T1000 (cell line): ENCODE measurements at places on chromosomes 1 and 21.

- DNase-seq, result no peak
These were observed 4.2 kb downstream of the PGLYRP3 start for GRCh38 chr1:153308540-153308939.

- DNase-seq, result no peak
These were observed 61.7 kb upstream of the TNFSF4 start for GRCh38 chr1:173268786-173269277.

GRCh38 chr1:20873311-20873710 is 86.2 kb upstream of the HP1BP3 start:
- DNase-seq, result no peak

GRCh38 chr1:227317011-227317451 is 1.3 kb downstream of the CDC42BPA start:
- DNase-seq, result no peak

DNA sequence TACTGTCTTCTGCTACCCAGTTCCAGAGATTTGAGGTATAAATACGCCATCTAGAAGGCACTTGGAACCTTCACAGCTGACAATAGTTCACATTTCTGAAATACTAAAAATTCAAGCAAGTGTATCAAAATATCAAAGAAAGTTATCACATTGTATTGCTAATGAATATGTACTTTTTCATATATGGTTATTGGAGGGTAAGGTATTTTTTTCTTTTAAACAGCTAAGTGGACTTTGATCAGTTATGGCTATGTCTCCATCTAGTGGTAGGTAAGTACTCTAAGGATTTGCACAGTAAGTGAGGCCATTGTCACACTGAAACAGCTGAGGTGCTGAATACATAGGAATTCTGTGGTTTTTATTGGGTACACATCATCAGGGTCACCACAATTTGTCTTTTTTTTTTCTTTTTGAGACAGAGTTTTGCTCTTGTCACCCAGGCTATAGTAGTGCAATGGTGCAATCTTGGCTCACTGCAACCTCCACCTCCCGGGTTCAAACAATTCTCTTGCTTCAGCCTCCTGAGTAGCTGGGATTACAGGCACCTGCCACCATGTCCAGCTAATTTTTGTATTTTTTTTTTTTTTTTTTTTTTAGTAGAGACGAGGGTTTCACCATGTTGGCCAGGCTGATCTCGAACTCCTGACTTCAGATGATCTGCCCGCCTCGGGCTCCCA is 49.1 kb upstream of the CR2 start:
- DNase-seq, result no peak

- no peak for DNase-seq
These were observed 119.9 kb upstream of the LHX8 start for GRCh38 chr1:75014250-75014649.

DNA sequence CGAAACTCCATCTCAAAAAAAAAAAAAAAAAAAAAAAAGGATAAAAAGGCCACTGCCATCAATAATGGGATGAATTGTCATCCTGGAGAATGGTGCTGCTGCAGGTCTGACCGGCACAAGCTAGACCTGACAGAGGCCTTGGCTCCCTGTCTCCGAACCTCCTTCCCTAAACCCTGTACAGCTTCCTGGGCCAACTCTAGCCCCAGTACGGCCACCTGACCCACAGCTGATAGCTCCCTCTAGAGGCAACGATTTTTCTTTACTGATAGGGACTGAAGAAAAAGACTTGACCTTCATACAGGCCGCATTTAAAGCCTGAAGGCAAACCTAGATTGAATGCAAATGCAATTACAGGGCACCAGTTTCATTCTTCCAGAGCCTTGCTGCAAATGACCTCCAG is 30.7 kb downstream of the NOL9 start:
- DNase-seq, result no peak

DNA sequence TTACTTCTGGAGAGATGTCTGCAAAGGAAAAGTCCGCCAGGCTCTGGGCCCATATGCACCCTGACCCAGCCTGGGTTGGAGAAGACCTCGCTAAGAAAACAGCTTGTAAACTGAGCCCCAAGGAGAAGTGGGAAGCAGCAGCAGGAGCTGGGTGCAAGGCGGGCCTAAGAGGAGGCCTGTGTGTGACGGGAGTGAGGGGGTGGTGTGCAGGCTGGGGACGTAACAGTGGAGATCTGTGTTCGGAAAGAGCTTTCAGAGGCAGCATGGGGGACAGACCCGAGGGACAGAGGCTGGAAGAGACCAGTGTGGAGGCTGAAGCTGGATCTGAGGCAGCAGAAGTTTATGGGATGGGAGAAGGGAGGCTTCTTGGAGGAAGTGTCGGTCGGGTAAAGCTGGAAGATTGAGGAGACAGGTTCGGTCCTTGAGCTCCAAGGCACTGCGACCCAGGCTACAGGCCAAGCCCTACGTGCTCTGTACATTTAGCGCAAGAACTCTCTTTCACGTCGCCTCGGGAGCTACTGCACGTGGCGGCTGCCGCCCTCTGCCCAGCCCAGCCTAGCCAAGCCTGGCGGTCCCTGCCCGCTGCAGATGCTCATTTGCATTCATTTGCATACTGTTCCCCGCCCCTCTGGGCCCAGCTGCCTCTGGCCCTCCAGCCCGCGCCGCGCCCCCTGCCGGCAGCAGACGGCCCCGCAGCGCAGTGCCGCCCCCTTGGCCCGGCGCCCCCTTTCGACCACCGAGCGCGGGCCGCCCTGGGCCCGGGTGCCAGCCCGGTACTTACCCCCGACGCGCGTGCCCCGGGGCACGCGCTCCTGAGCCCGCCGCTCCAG is 6.3 kb downstream of the HPCA start:
- DNase-seq, result no peak

- no peak for DNase-seq
These were observed 63.0 kb downstream of the RHBG start for GRCh38 chr1:156431769-156432668.

GRCh38 chr1:66346057-66346795 is 187.7 kb upstream of the SGIP1 start:
- no peak for DNase-seq

GRCh38 chr1:154115180-154115579 is 39.7 kb downstream of the NUP210L start:
- no peak for DNase-seq

- no peak for DNase-seq
These were observed 26.2 kb downstream of the OR10J5 start for GRCh38 chr1:159509440-159510228.

- DNase-seq, result no peak
These were observed 6.7 kb upstream of the PINK1 start for GRCh38 chr1:20626524-20626923.

DNA sequence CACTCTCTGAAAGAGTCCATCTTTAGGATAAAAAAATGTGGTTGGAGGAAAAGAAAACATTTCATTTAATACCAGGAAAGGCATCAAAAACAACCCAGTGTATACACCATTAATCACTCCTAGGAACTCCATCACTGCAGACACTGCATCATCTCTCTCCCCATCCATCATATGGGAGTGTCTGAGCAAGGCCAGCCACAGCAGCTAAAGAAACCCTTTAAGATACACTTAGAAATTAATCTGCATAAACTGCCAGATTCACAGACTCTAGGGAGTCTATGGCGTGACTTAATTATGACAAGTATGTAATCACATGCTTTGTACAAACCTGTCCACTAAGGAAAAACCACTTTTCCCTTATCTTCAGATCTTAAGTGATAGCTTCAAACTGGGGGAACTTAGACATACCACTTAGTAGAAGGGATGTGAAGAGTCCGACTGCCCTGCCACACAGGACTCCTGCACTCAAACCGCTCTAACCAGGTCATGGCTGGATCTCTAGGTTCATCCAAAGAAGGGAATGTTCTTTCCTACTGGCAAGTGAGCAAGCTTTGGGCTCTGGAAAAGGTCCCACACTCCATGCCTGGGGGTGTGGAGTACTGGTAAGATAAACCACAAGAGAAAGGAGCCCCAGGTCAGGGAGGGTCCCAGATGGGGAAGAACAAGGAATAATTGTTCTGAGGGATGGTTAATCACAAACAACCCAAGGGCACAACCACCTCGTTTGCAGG is 61.0 kb upstream of the C8B start:
- no peak for DNase-seq

- no peak for DNase-seq
These were observed 12.9 kb downstream of the CRABP2 start for GRCh38 chr1:156692441-156692924.

- peak; percentile 33 for DNase-seq
These were observed 1.0 kb downstream of the SLC35D1 start for GRCh38 chr1:67052741-67053534.

DNA sequence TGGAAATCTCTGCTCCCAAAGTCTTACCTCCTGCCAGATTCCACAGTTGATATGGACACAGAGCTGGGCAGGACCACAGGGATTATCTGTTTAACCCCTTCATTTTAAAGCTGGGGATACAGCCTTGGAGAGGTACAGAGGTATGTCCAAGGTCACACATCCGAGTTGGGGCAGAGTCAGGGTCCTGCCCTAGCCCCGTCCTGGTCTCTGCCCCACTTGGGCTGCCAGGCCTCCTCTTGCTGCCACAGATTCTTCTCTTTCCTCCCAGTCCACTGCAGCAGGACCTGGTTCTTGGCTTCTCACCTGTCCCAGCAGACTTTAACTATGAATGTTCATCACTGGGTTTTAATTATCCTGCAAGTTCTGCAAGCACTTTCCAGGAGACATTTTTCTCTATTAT is 258.3 kb downstream of the MATN1 start:
- DNase-seq, result no peak

DNA sequence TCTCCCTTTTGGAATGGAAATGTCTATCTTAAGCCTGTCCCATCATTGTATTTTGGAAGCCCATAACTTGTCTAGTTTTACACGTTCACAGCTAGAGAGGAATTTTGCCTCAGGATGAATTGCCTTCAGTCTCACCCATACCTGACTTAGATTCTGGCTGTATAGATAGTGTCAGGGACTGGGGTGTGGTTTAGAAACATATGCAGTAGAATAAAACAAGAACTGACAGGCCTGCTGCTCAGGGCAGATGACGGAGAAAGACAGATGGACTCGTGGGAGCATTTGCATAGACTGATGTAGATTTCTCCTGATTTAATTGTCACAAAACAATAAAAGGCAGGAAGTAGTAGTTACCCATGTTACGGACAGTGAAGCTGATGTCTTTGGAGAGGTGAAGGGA is 166.7 kb downstream of the UCK2 start:
- no peak for DNase-seq

DNA sequence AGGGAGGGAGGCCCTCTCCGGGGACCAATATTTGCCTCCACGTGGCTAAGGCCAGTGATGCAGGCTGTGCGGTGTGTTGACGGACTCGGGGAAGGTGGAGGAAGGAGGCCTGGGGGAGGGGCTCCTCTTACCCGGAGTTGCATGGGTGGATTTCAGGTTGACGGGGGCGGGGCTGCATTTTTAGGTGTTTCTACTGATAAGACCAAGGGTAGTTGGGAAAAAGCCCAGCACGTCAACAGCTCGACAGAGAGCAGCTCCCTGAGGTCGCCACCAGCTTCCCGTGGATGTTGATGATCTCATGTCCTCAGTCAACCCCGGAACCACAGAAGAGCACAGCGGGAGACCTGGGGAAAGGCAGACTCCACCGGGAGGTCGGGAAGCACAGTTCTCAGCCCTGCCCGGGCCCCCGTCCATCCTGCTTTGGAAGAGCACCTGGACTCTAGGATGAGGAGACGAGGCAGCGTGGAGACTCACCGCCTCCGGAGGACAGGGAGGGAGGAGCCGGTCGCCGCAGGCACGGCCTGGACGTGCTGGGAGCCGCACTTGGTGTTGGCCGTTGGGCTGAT is 32.9 kb upstream of the COL6A1 start:
- no peak for DNase-seq

- no peak for DNase-seq
These were observed 40.1 kb upstream of the PUM1 start for GRCh38 chr1:31105646-31106045.

DNA sequence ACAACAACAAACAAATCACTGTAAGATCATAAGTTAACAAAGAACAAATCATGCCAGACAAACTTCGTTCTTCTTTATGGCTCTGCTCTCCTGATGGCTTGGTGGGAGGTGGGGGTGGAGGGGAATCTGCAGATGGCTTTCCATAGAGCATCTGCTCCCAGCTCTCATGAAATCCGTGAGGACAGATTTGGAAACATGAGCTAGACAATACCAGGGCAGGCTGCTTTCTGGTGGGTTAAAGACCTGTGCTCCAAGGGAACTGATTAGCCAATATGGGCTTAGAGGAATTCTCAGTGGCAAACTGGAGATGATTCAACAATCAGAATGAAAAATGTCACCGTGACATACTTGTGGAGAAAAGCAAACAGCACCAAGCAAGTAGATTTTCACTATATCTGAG is 69.4 kb upstream of the TLR5 start:
- DNase-seq, result no peak

DNA sequence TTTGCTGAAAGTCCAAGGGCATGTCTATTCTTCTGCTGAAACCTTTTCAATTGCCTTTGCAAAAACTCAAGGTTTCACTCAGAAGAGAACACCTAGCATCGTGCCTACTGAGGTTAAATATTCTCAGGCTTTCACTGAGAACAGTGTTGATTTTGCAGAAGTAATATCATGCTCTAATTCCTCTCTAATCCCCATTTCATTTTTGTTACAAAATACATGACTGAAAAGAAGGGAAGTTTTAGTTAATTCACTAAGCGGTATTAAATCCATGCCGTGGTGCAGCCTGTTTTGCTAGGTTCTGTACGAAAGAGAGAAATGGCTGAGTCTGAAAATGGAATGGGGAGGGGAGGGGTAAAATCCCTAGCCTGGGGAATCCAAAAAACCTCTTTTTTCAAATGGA is 163.2 kb upstream of the CAMK1G start:
- DNase-seq, result no peak

- no peak for DNase-seq
These were observed 53.0 kb upstream of the AKT3 start for GRCh38 chr1:243903041-243903440.

GRCh38 chr1:99675292-99675691 is 29.4 kb downstream of the PALMD start:
- no peak for DNase-seq

GRCh38 chr1:158196461-158196860 is 15.8 kb downstream of the CD1D start:
- no peak for DNase-seq

- DNase-seq, result no peak
These were observed 5.7 kb upstream of the TMEM167B start for GRCh38 chr1:109084563-109085517.

GRCh38 chr1:6222636-6223035 is 13.1 kb downstream of the ICMT start:
- DNase-seq, result no peak

DNA sequence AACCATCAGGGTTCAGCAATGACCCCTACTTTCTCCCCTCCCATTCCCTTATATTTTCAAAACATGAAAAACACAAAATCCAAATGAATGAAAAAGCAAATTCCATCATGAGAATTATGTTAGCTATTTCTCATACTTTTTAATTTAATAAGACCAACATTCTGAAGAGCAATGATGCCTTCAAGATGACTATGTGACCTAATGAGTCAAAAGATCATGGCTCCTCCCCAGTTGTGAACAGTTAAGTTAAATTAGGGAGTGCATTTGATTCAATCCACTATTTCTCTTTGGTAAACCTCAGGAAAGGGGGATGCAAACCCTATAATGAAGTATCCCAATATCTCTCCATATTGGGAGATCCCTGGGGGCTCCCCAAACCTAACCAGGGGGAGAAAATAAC is 36.5 kb downstream of the PUM1 start:
- DNase-seq, result no peak
